ENCODE measurements at places on chromosomes 5 and 9. TPM values are rescaled to one million over a fixed set of nuclear protein-coding genes. Genes with fewer than 3 reads are reported as not detected.

The BSPRY gene
- total RNA-seq: 2.3 TPM

The MYO10 gene
- not detected for total RNA-seq

The C5orf63 gene
- total RNA-seq: 10.9 TPM

The SLC34A3 gene
- total RNA-seq: not detected

The ST8SIA4 gene
- 36.1 TPM for total RNA-seq

The ANKRD18B gene
- 0.46 TPM for total RNA-seq

The ANKS6 gene
- total RNA-seq: 5.9 TPM

The GAPT gene
- total RNA-seq: not detected

The OTULINL gene
- total RNA-seq: 38.7 TPM

The PCDHGA1 gene
- total RNA-seq: 0.04 TPM

The SSNA1 gene
- total RNA-seq: 81.3 TPM

The SLC6A3 gene
- total RNA-seq: not detected

The LSM11 gene
- 5.3 TPM for total RNA-seq

The LECT2 gene
- total RNA-seq: not detected

The MYORG gene
- 2.8 TPM for total RNA-seq

The INSL4 gene
- not detected for total RNA-seq

The CACNA1B gene
- not detected for total RNA-seq

The QSOX2 gene
- total RNA-seq: 13.7 TPM

The C5 gene
- total RNA-seq: 2.8 TPM

The CCDC127 gene
- 8.7 TPM for total RNA-seq

The ZFAND5 gene
- total RNA-seq: 80.2 TPM

The BHMT2 gene
- not detected for total RNA-seq

The F2R gene
- total RNA-seq: 7.3 TPM

The CKMT2 gene
- not detected for total RNA-seq

The IFNA13 gene
- not detected for total RNA-seq

The IRGM gene
- 1.7 TPM for total RNA-seq

The PCDHA12 gene
- not detected for total RNA-seq

The SLC6A7 gene
- total RNA-seq: not detected

The SNAPC4 gene
- 10.8 TPM for total RNA-seq

The SPATA6L gene
- total RNA-seq: 0.42 TPM

The NTNG2 gene
- 5.4 TPM for total RNA-seq

The ANGPTL2 gene
- total RNA-seq: not detected

The NRG2 gene
- total RNA-seq: not detected

The PRRX2 gene
- not detected for total RNA-seq

Data from activated CD4-positive, alpha-beta T cell treated with anti-CD3 and anti-CD28 coated beads, Interleukin-2, amount 10 ng/mL, durations not matched to agents 7 days and 5 days (primary cell).